ENCODE measurements at places on chromosomes 3 and 15.

GRCh38 chr3:78090382-78090781 lies 1050.5 kb downstream of the ROBO2 start:
- DNase-seq = no peak

DNA sequence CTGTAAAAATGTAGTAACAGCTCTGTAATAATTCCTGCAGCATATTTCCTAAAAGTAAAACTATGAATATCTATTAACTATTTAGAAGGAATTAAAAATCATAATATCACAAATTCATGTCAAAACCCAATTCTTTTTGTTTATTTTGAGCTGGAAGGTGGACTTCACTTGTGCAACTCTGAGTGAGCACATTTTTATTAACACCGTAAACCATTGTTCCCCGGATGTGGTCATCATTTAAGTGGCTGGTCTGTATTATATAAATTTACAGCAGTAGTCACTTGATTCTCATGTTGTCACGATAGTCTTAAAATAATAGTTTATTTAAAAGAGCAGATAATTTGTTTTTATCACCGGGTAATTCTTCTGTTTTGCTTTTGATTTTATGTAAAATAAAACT lies 43.0 kb upstream of the UTS2B start:
- DNase-seq = no peak

DNA sequence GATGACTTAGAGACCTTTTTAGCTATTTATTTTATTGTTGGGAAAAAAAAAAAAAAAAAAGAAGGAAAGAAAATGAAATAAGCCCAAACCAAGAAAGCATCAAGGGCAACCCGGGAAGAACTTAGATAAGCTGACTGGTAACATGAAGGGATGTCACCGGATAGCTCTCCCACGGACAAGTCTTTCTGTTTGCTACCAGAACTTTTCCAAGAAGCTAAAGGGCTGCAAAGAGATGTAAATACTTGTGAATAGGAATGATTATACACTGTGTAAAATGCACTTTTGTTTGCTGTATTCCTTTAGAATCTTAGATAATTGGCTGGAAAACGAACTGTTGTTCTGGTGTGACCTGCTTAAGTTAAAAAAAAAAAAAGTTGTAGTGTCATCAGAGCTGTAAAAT lies 2.8 kb downstream of the FOXB1 start:
- no peak for DNase-seq

GRCh38 chr3:180325533-180325932 lies 276.4 kb upstream of the TTC14 start:
- no peak for DNase-seq

- DNase-seq = no peak
Measured at GRCh38 chr15:78338781-78339180, 1.4 kb upstream of the CRABP1 start.

GRCh38 chr3:197083486-197083885 lies 53.9 kb upstream of the MELTF start:
- no peak for DNase-seq

DNA sequence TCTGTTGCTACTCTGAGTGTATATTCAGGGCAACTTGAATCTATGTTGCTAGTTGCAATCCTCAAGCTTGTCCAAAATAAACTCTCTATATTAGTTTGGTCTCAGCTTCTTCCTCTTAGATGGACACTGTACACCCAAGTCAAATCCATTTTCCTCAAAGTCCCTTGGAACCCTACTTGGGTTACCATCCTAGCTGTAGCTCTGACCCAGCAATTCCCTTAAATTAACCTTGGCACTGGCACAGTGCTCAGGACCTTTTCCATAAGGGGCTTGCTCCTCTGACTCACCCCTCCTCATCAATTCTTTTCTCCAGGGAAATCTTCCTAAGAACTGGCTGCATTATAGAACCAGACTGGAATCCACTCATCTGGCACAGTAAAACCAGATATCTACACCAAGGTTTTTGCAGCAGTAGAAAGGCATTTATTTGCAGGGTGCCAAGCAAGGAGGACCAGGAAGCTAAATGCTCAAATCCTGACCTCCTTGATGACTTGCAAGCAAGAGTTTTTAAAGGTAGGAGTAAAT lies 44.9 kb upstream of the B3GALNT1 start:
- no peak for DNase-seq

- DNase-seq = no peak
Measured at GRCh38 chr15:91472316-91472756, 372.3 kb downstream of the SV2B start.

DNA sequence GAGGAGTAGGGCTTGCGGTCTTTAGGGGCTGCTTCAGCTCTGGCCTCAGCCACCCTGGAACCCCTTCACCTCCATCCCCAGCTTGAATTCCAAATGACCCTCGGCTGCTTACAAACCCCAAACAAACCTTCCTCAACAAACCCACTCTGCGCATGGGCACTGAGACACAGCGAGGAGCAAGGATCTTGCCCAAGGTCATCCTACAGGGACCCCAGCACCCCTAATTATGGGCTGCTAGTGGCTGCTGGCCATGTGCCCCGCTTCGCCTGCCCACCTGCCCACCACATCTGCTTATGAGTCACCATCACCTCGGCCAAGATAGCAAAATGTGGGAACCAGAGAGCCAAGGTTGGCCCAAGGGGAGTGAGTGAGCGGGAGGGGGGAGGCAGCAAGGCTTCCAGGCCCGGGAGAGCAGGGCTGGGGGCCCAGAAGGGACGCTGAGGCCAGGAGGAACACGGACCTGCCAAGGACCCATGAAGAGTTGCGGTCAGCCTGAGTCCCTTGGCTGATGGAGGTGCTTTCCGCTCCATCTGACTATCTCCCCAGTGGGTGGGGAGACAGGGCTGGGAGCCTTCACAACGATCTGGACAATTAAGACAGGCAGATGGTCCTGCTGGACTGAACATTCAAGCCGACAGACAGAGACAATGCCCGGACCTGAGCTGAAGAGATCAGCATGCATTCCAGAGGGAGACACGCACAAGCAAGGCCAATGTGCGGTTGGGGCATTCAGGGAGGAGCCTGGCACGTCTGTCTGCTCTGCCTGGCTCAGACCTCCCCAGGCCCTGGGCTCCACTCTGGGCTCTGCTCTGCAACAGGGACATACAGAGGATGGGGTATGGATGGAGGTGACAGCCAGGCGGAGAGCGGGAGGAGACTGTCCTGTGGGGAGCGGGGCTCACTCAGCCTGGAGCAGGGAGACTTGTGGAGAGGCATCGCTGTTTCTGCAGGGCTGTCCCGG lies 10.8 kb upstream of the GRIP2 start:
- DNase-seq = no peak

- no peak for DNase-seq
Measured at GRCh38 chr3:102005551-102005950, 156.2 kb downstream of the NFKBIZ start.

Data from stimulated activated CD8-positive, alpha-beta memory T cell treated with anti-CD3 and anti-CD28 coated beads, Interleukin-4, amount 100 ng/mL, for 1 hour (primary cell).